ENCODE measurements at places on chromosomes 4 and X.

DNA sequence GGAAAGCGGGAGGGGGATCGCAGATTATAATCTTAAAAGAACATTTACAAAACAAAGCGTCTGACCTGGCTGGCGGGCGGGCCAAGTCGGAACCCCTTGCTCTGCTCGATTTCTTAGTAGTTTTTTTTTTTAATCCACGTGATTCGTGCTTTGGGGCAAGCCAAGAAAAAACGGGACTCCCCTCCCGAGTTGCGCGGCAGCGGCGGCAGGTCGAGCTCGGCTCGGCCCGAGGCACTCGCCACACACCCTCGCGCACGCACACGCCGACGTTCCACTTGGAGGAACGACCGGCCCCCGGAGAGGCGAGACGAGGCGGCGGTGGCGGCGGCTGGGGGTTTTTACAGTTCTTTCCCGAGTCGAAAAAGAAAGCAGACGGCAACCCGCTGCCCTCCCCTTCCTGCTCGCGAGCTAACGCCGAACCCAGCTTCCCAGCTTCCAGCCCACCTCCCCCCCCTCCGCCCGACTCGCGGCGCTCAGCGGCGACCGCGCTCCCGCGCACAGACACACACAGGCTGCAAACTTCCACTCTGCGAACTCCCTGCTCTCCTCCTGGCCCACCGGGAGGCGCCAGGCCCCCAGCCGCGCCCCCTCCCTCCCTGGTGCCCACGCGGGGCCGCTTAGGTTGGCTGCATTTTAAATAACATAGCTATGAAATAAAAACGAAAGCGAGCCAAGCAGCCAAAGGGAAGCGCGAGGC lies 1.2 kb downstream of the BCOR start:
- DNase-seq: no peak

- no peak for DNase-seq
These were observed 41.2 kb downstream of the ATP10D start for GRCh38 chr4:47526281-47526680.

DNA sequence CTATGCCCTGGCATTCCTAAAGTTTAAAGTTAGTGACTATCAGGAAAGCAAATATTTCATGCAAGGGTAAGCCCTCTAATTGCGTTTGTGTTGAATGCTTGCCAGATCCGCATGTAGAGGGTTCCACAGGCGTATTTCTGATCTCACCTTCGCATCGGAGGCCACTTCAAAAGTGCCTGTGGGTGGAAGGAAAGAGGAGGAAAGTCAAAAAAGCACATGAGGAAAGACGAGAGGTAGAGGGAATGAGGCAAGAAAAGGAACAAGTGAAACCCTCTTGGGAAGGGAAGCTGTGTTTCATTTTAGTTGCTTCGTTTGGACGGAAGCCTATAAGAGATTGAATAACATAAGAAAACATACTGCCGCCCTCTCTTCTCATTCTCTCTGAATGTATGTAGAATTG lies 628.8 kb downstream of the SPRY1 start:
- DNase-seq: no peak

- DNase-seq: no peak
These were observed 453.6 kb downstream of the CENPC start for GRCh38 chr4:67091673-67092072.

Measured in NCI-H187 (cell line).